ENCODE measurements at places on chromosomes 3 and 15. TPM values are rescaled to one million over a fixed set of nuclear protein-coding genes. Genes with fewer than 3 reads are reported as not detected.

The TRIM59 gene
- 17.7 TPM for total RNA-seq

DNA sequence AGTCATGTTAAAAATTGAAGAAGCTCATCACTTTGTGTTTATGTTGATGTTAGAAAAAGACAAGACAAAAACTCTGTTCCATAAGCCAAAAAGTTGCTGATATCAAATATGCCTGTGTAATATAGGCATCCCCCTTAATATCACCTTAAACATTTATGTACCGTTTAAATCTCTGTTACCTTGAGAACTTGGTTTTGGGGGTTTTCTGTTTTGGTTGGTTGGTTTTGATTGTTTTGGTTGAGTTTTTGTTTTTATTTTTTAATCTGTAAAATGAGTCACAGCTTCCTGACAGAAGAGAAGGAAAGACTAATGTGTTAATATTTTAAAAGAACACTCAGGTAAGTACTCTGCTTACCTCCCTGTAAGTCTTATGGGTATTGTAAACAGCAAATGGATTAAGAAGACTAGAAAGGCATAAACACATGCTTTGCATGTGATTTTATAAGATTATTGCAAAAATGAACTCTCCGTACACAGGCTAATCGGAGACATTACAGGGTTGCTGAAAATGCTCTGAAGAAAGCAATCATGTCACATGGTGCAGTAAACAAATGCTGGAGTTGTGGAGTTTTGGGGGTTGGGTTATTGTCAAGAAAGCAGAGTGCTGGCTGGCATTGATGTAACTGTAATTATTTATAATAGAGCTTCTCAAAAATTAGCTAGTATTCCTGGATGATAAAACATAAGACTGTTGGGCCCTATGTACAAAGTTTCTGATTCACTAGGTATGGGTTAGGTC lies 69.5 kb upstream of the MBNL1 start:
- DNase-seq: no peak

- no peak for DNase-seq
Measured at GRCh38 chr15:73941871-73942635, 15.8 kb downstream of the LOXL1 start.

DNA sequence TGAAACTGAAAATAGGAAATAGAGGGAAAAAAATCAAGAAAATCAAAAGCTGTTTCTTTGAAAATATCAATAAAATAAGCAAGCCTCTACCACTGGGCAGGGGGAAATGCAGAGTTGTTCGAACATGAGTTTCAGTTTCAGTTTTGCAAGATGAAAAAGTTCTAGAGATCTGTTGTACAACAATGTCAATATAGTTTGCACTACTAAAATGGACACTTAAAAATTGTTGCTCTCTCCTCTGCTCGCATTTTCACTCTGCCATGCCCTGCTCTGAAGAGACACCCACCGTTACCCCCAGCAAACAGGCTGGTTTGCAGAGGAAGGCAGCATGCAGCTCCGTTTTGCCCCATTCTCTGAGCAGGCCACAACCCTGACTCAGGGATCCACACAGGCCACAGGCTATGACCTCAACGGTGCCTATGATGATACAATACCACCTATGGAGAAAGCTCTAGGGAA lies 64.5 kb downstream of the ZNF148 start:
- DNase-seq: peak; percentile 39

The GABRB3 gene
- 0.23 TPM for total RNA-seq

GRCh38 chr3:149579838-149580542 lies 77.8 kb downstream of the WWTR1 start:
- no peak for DNase-seq

- peak; percentile 7 for DNase-seq
Measured at GRCh38 chr3:39065197-39065596, 13.4 kb downstream of the WDR48 start.

The DAPK2 gene
- 8.2 TPM for total RNA-seq

DNA sequence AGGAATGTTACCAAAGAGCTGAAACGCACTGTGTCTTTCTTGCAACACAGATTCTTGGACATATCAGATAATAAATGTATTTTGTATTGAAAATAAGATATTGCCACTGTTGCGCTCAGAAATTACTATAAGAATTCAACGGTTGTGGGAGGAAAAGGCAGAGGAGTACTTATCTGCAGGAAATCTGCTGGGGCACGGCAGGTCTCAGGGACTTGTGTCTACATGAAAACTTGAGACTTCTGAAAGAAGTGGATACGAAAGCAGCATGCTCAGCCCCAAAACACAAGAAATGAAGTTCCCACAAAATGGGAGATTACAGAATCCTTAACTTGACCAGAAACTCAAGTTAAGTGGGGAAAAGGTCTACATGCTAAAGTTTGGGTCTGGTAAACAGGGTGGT lies 86.5 kb downstream of the IGSF11 start:
- no peak for DNase-seq

The SRGAP3 gene
- total RNA-seq: 2.8 TPM

DNA sequence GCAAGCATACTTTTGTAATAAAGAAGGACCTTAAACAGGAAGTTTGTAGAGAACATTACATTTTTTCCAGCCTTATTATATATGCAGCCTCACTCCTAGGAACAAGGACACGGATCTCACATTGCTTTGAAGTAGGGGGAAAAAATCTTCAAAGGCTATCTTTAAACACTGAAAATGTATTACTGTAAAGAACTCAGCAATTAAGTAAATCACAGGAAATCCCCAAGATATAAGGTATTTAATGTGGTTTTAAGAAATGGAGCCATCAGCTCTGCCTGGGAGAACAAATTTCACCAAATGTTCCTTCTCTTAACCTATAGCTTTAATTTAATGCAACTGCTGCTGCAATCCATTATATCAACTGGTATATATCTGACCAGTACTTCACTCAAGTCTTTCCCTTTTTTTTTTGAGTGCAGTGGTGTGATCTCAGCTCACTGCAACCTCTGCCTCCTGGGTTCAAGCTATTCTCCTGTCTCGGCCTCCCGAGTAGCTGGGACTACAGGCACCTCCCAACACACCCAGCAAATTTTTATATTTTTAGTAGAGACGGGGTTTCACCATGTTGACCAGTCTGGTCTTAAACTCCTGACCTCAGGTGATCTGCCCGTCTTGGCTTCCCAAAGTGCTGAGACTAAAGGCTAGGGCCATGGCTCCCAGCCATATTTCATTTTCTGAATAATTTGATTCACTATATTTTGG lies 2.8 kb downstream of the BTLA start:
- no peak for DNase-seq

The SPRED1 gene
- 0.72 TPM for total RNA-seq

- DNase-seq: no peak
Measured at GRCh38 chr15:80503319-80503952, 99.3 kb downstream of the ARNT2 start.

DNA sequence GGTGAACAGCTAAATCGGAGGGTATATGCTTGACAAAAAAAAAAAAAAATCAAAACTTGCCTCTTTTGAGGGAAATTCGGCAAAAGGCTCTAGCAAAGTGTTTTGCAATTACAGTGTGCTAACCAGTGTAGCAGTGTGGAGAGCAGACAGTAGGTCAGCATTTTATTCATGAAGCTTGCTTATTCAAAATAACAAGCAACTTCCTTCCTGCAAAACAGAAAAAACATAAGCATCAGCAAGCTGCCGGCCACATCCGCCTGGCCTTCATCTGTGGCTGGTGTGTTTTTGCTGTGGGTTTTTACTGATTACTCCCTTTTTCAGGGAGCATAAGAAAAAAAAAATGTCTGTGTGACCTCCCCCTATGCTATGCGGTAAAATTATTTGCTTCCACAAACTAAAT lies 434.1 kb downstream of the OCA2 start:
- DNase-seq: no peak

- DNase-seq: no peak
Measured at GRCh38 chr15:77497110-77497737, 76.5 kb downstream of the HMG20A start.

The HESX1 gene
- total RNA-seq: not detected

The ITGA11 gene
- not detected for total RNA-seq

DNA sequence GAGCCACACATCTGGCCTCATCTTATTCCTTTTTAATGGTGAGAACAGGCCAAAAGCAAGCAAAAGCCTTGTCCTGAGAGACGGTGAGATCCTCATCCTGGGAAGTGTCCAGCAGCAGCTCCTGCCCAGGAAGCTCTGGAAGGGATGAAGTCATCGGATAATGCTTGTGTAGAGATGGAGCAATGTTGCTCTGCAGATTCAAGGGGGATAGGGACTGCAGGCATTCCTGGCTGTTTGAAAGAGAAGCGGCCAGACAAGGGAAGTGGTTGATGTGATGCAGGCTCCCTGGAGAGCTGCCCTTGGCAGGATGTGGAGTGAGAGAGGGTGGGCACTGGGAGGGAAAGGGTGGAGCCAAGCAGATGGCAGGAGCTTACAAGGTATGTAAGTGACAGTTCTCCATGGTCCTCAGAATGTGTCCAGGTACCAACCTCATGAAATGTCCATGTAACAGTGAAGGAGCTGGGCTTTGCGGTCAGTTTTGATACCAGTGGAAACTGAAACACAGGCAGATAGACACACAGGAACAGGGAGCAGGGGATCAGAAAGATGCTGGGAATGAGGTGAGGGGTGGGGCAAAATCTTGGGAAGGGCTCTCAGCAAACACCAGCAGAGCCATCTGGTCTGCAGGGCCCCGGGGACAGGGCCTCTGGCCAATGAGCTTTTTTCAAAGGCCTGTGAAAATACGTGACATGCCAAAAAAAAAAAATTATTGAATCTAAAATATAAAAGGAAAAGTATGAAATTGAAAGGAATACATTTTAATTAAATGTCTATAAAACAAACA lies 32.2 kb upstream of the LACTB start:
- no peak for DNase-seq

DNA sequence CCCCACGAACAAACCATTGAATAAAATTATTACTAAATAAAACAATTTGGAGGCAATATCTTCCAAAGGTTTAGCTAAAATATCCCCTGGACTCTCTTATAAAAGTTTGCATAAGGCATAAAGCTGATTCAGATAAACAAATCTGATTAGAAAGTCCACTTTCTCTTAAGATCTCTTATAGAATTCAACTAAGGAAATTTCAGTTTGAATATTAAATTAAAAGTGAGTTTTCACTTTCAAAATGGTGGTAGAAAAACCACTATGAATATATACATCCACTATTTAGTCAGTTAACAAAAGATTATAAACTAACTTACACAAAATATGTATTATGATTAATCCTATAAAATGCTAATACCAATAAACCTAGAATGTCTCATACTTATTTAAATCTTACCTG lies 424.9 kb downstream of the MECOM start:
- DNase-seq: no peak

The IRAK2 gene
- 3.3 TPM for total RNA-seq

DNA sequence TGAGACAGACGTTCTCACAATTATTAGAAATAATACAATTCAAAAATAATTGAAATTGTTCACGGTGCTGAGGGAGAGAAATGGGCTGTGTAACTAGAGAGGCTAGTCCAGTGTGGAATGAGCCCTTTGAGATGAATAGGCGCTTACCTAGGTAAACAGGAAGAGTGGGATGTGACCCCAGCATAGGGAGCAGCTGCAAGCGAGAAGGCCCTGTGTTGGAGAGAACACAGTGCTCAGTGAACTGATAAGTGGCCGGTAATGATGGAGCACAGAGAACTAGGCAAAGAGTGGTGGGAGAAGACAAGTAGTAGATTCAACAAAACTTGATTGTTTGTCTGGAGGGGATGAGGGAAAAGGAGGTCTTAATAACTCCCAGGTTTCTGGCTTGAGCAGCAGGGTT lies 103.9 kb downstream of the HCN4 start:
- DNase-seq: no peak
